ENCODE measurements at places on chromosomes 6 and 20.
A peak's percentile ranks its signal among the peaks of the same experiment; 100 is the strongest.

DNA sequence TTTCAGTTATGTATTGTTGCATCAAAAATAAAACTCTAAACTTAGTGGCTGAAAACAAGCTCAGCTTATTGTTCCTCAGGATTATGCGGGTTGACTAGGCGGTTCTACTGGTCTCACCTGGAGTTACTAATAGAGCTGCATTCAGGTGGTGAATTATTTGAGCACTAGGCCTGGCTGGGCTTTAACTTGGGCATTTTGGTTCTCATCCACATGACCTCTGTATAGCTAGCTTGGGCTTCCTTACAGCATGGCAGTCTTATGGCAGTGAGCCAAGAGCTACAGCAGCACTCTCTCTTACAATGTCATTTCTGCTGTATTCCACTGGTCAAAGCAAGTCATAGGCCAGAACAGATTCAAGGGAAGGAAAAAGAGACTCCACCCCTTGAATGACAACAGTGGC lies 1.6 kb downstream of the PGBD1 start:
- no peak for DNase-seq

DNA sequence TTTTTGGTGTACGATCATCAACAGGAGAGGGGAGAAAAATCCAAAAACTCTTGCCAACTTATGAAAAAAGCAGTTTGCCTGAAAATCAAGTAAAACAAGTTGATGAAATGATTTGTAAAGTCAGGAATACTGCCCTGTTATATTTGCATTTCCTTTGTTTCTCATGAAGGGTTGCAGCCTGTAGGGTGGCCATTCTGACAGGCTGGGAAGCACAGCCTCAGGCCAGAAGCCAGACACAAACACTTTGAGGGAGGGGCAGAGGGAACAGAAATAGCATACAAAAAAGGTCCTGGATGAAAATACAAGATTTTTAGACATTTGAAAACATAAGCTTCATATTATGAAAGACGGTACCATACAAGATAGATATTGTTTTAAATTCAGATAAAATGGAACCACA lies 109.8 kb downstream of the DTNBP1 start:
- no peak for DNase-seq

GRCh38 chr20:24960861-24961260 lies 11.8 kb downstream of the CST7 start:
- DNase-seq = no peak

DNA sequence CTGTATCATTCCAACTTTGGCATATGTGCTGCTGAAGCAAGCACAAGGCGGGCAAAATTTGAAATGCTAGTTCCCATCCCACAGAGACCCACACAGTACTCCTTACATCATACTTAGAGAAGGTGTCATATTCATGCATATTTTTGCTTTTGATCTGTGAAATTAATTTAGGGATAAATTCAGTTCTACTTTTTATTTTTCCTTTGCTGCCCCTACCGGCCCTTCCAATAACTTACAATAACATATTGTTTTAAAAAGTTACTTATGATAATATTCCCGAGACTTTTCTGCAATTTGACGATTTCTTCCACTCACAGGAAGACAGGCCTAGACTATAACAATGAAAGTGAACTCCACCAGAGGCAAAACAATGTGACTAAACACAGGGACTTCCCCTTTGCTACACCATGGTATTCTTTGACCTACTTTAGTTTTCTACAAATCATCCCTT lies 35.0 kb downstream of the SESN1 start:
- DNase-seq = no peak

GRCh38 chr6:90062667-90063066 lies 168.4 kb downstream of the GJA10 start:
- no peak for DNase-seq

- no peak for DNase-seq
Observed at GRCh38 chr6:75932067-75932466, 140.4 kb downstream of the IMPG1 start.

GRCh38 chr6:56404599-56404998 lies 157.2 kb upstream of the COL21A1 start:
- DNase-seq = no peak

DNA sequence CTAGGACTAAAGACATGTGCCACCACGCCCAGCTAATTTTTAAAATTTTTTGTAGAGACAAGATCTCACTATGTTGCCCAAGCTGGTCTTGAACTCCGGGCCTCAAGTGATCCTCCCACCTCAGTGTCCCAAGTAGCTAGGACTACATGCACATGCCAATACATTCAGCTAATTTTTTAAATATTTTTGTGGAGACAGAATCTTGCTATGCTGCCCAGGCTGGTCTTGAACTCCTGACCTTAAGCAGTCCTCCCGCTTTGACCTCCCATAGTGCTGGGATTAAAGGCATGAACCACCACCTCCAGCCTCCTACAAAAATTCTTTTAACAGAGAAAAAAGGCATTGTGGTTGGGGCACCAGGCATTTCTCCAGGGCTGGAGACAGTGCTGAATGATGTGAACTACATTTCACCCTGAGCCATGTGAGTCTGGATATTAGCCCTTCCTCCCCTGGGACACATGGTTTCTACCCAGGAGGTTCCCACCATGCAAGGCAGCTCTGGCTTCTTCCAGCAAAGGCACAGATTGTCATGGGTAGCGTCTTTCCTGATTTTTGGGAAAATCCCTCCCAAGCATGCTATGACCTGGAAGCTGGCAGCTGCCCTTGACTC lies 36.3 kb upstream of the CMTR1 start:
- DNase-seq = peak; percentile 34

DNA sequence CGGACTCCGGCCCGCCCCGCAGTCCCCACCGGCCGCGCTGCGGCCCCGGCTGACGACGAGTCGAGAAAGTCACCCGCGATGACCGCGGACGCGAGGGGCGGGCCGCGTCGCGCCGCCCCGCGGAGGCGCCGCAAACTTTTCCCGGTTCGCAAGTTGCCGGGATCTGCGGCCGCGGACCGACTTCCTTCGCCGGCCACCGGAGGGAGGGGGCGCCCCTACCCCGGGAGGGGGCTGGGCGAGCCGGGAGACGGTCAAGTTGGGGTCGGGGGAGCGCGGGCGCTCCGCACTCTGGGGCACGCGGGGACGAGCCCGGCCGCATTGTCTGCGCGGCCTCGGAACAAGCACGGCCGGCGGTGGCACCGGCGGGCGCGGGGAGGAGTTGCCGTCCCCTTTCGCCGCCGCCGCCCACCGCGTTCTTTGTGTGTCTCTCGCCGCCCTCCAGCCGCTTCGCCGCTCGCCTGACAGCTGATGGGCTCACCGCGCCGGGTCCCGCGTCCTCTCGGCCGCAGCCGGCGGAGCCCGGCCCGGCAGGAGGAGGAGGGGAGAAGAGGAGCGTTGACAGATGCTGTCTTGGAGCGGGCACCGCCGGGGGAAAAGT lies 131.6 kb downstream of the OGFRL1 start:
- no peak for DNase-seq

DNA sequence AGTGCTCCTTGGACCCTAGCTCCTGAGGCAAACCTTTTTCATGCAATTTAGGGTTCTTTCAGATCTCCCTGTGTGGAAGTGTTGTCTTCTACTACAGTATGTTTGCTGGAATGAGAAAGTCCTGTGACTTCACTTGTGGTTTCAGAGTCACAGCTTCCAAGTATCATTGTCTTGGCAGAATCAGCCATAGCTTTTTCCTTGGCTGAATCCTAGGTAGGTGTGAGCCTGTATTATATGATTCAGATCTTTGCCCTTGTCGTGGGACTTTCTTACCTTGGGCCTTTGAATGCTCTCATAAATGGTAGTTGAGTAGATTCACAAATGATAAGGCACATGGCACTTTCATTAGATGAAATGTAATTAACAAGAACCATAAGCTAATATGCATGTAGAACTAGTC lies 16.5 kb downstream of the CARMIL1 start:
- DNase-seq = no peak

DNA sequence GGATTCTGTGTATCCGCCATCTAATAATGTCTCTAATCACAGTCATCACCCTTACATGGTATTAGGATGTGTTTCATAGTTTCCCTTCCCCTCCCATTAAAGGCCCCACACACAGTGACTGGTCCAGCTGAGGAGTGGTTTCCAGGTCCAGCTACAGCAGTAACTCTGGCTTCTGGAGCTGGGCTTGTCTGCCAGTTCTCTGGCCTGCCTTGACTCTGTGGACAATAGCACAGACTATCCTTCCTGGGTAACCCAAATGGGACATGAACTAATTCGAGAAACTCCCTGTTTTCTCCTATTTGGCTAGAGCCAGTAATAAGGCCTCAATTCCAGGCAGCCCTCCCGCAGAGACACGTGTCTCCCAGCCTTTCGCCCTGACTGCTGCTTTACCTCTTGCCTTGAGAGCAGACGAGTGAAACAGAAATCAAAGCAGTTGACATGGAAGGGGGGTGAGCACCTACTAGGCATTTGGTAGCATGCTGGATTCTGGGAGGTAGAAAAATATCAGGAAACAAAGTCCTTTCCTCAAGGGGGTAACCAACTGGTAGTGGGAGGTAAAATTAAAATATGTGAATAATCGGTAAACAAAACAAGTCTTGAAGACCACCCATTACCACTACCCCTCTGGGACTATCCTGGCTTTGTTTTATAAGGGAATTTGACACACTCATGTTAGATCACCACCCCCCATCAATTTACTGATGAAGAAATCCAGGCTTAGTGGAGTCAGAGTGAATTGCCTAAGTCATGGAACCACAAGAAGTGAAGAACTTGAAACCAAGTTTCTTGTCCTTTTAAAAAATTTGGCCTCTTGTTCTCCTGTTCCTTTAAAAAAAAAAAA lies 1.2 kb downstream of the TRAF3IP2 start:
- DNase-seq = peak; percentile 87

DNA sequence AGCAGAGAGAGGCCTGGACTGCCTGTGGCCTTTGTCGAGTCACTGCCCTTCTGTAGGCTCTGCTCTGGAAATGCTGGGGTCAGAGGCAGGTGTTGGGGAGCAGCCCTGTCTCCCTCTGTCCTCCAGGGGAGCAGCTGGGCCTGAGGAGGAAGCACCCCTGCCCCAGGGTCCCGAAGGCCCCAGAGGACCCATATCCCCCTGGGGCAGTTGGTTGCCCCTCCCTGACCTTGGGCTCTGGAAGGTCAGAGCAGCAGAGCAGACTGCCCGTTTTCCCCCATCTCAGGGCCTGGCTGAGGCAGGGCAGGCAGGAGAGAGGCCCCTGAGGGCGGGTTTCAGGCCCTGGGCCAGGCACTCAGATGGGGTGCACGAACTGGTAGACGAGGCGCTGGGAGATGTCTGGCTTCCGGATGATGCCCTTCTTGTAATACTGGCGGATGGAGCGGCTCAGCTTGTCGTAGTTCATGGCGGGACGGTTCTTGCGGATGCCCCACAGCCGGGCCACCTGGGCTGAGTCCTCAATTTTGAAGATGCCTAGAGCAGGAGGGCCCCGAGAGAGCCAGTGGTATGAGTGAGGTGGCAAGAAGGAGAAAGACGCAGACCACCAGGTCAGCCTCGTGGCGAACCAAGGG lies 18.1 kb downstream of the SPDEF start:
- DNase-seq = no peak

DNA sequence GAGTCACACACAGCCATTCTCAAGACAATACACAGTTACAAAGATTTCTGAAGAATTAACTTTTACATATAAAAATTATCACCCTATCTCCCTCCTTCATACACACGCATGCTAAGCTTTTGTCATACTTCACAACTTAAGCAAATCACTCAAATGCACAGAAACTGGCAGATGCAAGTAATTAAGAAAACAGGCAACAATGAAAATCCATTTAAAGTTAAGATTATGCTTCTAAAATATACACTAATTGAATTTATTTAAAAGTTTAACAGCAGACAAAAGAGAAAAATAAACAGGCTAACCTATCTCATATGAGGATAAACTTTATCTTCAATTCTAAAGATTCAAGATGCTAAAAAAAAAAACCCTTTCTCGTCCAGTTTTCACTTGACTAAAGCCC lies 68.4 kb downstream of the DST start:
- DNase-seq = no peak

GRCh38 chr6:157635388-157636244 lies 187.4 kb upstream of the SNX9 start:
- DNase-seq = no peak

DNA sequence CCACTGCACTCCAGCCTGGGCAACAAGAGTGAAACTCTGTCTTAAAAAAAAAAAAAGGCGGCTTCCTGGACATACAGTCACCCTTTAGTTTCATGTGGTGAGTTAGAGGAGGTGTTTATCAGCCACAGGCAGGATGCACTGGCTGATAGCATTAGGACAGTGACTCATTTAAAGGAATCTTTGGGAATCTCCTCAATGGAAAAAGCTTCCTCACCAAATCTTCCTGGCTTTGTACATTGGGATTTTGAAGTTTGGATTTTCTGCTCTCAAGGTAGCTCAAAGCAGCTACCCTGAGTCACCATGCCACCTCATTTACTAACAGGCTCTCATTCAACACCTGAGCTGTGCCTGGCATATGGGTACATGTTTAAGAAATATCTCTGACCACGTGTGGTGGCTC lies 20.2 kb downstream of the PRPH2 start:
- DNase-seq = peak; percentile 34

DNA sequence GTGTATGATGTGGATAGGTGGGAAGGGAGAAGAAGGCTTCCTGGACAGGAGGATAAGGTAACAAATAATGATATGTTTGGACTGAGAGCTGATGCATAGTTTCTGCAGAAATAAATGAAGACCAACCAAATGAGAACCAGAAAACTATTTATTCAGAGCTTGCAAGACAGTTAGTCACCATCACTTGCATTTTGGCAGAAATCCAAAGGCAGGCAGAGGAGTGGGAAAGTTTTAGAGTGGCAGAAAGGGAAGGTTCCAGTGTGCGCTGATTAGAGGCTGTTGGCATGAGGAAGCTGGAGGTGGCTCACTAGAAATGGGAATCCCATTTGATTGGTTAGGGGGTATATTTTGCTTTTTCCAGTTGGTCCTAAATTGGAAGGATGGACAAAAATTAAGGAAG lies 13.0 kb upstream of the F13A1 start:
- peak; percentile 46 for DNase-seq

DNA sequence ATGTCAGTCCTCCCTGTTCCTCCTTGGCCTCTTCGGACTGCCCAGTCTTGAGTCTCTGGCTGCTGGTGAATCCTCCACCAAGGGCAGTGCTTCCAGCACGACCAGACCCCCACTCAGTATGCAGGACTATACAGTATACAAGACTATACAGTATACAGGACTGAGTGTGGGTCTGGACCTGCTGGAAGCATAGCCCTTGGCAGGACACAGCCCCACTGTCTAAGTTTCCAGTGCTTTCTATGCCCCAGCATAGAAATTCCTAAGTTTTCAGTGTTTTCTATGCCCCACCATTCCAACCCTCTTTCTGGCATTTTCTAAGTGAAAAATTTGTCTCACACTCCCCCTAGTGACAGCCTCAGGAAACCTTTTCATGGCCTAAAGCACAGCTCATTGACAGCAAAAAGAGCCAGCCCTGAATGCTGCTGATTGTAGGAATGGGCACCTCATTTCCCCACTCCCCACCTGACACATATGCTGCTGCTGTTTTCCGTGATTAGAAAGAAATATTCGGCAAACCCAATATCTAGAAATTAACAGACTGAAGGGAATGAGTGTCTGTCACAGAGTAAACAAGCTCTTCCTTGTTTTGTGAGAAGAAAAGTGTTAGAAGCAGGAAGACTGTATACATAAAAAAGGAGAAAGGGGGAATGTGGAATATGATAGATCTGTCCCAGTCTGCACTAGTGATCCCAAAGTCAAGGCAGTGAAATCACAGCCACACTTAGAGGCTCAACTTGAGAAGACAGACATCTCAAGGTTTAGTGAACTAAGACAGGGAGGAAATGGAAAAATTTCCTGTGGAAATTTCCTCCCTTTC lies 206.9 kb downstream of the IBTK start:
- DNase-seq = peak; percentile 57
